CD4-positive, alpha-beta T cell treated with Interleukin-6 at 100 ng/mL for 8 hours (primary cell): ENCODE measurements at places on chromosomes 6 and 20.

GRCh38 chr6:53673162-53673727 lies 7.7 kb upstream of the KLHL31 start:
- no peak for DNase-seq

DNA sequence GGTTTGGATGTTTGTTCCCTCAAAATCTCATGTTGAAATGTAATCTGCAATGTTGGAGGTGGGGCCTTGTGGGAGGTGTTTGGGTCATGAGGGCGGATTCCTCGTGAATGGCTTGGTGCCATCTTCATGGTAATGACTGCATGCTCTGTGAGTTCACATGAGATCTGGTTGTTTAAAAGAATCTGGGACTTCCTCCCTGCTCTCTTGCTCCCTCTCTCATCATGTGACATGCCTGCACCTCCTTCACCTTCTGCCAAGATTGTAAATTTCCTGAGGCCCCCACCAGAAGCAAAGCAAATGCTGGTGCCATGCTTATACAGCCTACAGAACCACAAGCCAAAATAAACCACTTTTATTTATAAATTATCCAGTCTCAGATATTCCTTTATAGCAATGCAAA lies 250.3 kb upstream of the PLN start:
- DNase-seq, result no peak

GRCh38 chr6:111997078-111997852 lies 56.6 kb upstream of the CCN6 start:
- DNase-seq, result peak; percentile 86

GRCh38 chr6:24798740-24799540 lies at the start of gene ARMH2:
TSS of gene ARMH2 (minus strand) at chr6:24798917. CDS start at chr6:24798857, 60 bp downstream.
- no peak for DNase-seq

DNA sequence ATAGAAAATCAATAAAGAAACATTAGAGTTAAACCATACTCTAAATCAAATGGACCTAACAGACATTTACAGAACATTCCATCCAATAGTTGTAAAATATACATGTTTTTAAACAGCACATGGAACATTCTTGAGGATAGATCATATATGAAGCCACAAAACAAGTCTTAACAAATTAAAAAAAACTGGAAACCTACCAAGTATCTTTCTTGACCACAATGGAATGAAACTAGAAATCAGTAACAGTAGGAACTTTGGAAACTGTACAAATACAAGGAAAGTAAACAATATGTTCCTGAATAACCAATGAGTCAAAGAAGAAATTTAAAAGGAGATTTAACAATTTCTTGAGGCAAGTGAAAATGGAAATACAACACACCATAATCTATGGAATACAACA lies 91.2 kb upstream of the GLP1R start:
- no peak for DNase-seq

- no peak for DNase-seq
Observed at GRCh38 chr6:167569879-167570278, 245.0 kb downstream of the TTLL2 start.

DNA sequence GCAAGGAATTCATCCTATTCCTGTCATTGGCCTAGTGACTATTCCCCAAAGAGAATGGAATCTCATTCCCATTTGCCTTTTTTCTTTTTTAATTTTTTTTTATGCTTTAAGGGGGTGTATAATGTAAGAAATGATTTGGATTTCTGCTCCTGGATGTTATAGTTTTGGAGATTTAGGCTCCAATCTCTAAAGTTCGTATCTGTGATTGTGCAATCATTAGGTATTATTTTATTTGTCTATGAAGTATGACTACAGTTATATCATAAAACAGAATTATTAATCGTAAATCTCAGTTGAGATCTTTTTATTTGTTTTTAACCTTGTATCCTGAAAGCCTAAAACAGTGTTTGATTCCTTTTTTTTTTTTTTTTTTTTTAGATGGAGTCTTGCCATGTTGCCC lies 41.7 kb upstream of the EEF1A1 start:
- no peak for DNase-seq

- DNase-seq, result no peak
Observed at GRCh38 chr6:121647905-121648304, 212.5 kb downstream of the GJA1 start.

GRCh38 chr6:158170656-158171081 lies 2.5 kb downstream of the GTF2H5 start:
- no peak for DNase-seq

DNA sequence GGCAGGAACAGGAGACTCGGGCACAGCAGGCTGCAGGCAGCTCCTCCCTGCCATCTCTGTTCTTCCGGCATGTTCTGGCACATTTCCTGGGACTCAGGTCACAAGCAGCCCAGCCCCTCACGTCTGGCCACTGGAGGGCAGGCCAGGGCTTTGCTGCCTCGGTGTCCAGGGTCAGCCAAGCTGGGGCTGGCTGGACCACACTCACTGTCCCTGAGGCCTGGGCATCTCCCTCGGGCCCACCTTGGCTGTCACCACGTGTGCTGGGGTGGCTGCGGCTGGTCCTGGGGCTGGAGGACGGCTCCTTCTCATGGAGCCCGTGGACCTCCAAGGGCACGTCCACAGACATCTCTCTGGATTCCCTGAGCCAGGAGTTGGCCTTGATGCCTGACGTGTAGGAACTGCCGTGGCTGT lies 18.5 kb downstream of the FRMD1 start:
- no peak for DNase-seq

DNA sequence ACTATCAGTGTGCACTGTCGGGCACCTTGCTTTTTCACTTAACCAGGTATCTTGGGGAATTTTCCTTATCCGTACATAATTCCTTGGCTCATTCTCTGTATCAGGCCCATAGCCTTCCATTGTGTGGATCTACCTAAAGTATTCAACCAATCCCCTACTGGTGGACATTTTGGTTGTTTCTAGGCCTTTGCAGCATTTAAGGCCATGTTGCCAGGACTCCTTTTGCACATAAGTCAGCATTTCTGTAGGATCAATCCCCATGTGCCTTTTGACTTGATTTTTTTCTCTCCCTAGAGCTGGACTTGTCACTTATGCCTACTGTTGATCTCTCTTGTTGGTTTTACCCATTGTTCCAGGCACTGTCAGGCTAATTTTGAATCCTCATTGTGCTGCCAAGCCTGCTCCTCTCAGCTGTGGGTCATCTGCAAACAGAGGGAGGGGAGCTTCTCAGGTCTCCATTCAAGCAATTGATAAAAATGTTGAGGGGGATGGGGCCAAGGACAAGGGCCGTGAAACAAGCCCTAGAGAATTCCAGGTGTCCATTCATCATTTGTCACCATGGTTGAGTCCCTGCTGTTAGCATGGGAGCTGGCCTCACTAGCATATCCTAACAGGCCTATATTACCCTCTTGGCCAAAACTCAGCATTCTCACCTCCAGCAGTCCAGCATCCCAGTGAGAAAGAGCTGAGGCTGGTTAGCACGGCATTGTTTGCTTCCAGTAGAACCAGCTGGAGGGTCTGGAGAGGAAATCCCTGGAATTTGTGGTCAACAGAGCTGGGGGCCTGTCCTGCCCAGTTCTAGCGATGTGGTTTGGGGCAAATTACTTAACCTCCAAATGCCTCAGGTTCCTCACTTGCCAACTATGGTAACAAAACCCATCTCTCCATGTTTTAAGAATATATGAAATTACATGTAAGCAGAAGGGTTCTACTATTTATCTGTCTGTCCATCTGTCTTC lies 178.4 kb downstream of the MRPL14 start:
- no peak for DNase-seq

DNA sequence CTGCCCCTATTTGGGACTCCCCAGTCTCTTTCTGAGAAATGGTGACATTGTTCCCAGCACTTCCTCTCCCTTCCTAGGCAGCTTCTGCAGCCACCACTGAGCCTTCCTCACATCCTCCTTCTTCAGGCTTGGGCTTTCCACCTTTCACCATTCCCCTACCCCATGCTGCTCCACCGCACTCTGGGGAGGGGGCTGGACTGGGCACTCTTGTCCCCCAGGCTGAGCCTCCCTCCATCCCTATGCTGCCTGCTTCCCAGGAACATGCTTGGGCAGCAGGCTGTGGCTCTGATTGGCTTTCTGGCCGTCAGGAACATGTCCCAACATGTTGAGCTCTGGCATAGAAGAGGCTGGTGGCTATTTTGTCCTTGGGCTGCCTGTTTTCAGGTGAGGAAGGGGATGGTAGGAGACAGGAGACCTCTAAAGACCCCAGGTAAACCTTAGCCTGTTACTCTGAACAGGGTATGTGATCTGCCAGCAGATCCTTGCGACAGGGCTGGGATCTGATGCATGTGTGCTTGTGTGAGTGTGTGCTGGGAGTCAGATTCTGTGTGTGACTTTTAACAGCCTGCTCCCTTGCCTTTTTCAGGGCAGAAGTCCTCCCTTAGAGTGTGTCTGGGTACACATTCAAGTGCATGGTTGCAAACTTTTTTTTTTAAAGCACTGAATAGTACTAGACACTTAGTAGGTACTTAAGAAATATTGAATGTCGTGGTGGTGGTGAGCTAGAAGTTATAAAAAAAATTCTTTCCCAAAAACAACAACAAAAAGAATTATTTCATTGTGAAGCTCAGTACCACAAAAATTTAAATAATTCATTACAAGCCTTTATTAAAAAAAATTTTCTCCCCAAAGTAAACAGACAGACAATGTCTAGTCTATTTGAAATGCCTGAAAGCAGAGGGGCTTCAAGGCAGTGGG lies 2.1 kb upstream of the CDKN1A start:
- no peak for DNase-seq

DNA sequence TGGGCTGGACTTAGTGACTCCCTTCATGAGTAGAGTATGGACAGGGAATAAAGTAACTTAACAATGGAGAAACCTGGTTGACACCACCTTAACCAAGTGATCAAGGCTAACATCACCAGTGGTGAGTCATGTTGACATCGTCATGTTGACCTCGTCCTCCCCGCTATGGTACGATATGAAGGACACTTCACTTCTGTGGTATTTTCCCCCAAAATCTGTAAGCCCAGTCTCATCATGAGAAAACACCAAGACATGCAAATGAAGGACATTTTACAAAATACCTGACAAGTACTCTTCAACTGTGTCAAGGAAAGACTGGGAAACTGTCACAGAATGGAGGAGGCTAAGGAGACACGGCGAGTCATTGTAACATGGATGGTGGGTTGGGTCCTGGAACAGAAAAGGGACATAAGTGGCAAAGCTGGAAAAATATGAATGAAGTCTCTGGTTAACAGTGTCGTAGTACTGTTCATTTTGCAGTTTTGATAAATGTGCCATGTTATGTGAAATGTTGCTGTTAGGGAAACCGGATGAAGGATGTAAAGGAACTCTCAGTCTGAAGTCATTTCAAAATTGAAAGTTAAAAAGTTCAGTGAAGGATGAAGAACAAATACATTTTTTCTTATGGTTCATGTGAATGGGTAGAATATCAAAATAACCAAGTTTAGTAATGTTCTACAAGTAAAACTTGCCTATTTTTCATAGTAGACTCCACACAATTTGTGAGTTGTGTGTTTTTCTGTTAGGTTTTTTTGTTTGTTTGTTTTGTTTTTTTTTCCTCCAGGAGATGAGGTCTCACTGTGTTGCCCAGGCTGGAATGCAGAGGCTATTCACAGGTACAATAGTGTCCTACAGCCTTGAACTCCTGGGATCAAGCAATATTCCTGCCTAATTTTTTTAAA lies 247.5 kb downstream of the TMEM242 start:
- DNase-seq, result no peak

GRCh38 chr6:36224918-36225461 lies 28.4 kb downstream of the BRPF3 start:
- DNase-seq, result no peak

- DNase-seq, result no peak
Observed at GRCh38 chr6:138431256-138432062, 27.4 kb downstream of the HEBP2 start.

DNA sequence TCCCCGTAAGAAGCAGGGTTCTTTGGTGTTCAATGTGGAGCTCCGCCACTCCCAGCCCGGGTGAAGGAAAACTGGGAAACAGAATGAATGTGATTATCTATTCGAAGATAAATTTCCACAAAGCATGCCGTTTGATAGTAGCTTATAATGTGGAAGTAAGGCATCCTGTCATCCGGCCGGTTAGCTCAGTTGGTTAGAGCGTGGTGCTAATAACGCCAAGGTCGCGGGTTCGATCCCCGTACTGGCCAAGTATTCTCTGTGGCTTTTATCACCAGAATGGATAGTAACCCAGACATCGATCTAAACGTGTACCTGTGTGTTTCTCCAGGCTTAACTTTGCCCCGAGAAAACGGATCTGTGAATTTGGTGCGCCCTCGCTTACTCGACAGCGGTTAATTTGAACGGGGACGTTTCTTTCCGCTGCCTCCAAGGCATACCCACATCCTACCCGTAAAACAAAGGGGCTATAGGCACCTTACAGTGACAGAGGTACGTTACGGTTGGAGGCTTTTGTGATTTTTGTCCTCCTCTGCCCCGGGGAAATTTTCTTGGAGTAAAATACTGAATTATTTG lies 215.2 kb upstream of the ZNF184 start:
- peak; percentile 84 for DNase-seq

DNA sequence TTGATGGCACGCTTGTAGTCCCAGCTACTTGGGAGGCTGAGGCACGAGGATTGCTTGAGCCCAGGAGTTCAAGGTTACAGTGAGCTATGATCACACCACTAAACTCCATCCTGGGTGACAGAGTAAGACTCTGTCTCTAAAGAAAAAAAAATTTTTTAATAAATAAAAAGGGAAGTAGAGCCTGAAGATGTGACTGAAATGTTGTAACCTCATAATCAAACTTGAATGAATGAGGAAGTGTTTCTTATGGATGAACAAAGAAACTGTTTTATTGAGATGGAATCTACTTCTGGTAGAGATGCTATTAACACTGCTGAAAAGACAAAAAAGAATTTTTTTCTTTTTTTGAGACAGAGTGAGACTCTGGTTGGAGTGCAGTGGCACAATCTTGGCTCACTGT lies 6.7 kb downstream of the MAK start:
- no peak for DNase-seq

- DNase-seq, result no peak
Observed at GRCh38 chr20:62624719-62625453, 17.4 kb upstream of the SLCO4A1 start.

GRCh38 chr6:128519132-128519930 lies 1.1 kb downstream of the PTPRK start:
- no peak for DNase-seq

DNA sequence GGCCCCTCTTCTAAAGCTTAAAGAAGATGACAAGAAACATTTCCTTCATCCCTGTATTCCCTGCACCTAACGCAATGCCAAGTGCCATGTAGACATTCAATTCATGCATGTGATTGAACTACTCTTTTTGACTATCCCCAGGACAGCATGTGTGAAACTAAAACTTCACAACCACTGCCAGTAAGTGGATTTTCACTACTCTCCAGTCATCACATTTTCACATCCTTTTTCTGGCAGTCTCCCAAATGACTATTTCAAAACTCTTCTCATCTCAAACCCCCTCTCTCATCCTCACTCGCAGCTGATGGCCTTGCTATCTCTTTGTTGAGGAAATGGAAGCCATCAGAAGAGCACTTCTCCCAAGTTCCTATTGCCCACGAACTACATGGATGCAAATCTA lies 122.6 kb downstream of the OPRM1 start:
- DNase-seq, result no peak
